ENCODE measurements at places on chromosomes 4 and X.

DNA sequence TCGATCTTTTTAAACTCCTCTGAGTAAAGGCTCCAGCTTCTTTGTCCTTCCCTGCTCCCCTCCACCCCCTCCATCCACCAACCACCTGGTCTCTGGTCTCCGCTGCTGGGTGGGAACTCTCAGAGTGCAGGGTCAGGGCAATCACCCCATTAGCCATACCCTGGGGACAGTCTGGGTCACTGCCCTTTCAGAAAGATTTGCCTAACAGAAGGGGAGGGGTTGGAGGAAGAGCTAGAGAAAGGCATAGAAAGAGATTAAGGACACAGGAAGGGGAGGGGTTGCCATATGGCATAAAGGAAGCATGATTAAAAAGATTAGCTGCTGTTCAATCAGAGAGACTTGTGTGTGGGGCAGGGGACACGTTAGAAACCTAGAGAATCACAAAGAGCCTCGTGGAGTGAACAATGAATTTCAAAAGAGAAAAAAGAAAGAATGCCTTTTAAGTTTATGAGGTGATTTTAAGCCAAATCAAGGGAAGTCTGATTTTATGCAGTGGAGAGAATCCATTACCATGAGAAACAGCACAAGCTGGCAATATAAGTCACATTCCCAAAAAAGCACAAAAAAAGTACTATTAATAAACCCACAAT, 115.5 kb upstream of the ACSL4 start:
- no peak for DNase-seq

DNA sequence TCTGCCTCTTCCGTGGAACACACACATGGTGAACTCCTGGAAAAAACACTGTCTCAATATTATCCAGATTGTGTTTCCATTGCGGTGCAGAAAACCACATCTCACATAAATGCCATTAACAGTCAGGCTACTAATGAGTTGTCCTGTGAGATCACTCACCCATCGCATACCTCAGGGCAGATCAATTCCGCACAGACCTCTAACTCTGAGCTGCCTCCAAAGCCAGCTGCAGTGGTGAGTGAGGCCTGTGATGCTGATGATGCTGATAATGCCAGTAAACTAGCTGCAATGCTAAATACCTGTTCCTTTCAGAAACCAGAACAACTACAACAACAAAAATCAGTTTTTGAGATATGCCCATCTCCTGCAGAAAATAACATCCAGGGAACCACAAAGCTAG, 87.9 kb downstream of the TET2 start:
- DNase-seq: no peak

DNA sequence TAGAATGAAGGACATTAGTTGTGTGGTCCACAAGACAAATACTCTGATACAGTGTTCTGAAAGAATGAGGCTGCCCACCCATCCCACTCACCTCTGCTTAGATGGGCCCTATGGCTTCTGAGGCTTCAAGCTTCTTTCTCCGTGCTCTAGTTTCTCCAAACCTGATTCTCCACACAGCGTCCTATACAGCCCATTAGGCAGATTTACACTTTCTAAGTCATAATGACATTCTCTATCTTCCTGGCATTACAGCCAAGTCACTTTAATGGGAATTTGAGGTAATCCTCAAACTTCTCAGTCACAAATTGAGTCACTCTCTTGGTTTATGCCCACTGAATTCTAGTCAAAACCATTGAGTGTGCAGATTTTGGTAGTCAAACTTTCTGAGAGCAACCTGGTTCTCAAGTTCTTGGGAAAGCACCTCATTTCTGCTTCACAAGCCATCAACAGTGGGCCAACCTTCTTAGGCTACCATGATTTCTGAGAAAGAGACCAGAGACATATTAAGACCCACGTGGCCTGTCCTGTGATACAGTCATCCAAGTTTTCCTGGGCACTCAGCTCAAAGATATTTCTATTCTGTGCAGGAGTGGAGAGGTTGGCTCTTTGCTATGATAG, 6.2 kb upstream of the SETD7 start:
- DNase-seq: no peak

DNA sequence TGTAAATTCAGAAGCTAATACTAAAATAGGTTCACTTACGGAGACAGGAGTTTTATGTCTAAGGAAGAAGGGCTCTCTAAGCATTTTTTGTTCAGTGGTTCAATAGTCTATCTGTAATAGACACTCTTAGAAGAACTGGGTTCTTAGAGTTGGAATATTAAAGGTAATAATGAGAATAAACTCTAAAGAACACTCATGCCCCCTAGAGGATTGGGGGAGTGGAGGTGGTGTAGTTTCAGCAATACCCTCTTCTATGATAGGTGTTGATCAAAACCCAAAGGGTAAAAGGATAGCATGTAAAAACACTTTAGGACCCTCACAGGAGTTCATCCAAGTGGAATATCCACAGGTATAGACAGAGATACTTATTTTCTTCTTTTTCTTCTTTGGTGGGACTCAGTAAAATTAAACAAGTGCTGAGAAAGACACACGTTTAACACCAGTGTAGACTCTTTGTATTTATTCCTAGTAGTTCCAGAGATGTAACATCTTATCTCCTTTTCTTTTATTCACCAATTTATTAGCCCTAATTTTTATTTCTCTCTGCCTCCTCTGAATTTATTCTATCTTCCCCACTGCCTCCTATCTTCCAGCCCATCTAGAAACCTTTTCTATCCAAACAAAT, 25.7 kb upstream of the MND1 start:
- DNase-seq: peak; percentile 67

- no peak for DNase-seq
These were observed 129.2 kb upstream of the ETNPPL start for GRCh38 chr4:108891896-108892590.

DNA sequence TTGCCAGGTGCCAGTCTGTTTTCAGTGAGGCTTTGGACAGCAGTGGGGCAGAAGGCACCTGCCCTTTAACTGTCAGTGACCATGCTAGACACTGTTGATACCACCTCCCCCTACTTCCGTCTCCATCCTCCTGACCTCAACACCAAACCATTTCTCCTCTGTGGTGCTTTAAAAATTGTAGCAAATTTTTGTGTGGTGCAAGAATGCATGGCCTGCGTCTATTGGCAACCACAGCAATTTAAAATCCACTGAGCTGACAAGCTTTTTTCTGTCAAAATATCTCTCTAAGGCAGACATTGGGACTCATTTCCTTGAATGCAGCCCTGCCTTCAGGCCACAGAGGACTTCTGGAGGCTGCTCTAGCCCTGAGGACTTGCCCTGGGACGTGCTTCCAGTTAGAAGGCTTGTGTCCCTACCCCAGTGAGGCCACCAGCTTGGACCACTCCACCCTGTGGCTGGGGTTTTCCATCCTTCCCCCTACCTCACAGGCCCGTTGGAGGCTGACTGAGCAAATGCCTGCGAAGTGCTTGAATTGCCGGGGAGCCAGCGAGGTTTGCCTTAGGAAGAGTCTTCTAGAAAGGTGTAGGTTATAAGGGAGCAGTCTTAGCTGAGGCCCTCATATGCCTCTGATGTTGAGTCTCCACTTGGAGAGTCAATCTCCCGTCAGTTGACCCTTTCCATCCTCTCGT, 6.9 kb downstream of the PRRG3 start:
- DNase-seq: no peak

DNA sequence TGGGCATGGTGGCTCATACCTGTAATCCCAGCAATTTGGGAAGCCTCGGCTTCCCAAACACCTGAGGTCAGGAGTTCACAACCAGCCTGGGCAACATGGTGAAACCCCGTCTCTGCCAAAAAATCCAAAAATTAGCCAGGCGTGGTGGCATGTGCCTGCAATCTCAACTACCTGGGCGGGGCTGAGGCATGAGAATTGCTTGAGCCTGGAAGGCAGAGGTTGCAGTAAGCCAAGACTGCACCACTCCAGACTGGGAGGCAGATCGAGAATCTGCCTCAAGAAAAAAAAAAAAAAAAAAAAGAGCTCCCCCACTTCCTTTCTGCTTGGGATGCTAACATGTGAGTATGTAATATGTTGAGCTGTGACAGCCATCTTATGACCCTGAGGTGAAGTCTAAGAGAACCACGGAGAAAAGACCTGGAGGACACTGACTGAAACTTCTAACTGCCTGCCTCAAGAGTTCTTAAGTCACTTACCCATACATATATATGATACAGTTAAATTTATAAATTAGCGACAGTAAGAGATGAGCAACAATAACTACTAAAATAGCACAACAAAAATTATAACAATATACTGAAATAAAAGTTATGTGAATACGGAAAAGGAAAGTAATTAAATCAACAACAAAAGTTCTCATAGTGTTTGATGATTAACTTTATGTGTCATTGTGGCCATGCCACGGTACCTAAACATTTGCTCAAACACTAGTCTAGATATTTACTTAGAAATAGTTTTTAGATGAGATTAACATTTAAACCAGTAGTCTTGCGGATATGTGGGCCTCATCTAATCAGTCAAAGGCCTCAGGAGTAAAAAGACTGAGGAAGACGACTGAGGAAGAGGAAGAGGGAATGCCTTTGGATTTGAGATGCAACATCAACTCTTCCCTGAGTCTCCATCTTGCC, 178.3 kb downstream of the OPHN1 start:
- DNase-seq: no peak

GRCh38 chr4:88880501-88881226, 176.3 kb downstream of the FAM13A start:
- no peak for DNase-seq

All from fibroblast of mammary gland (primary cell).